G401 (cell line): ENCODE measurements at places on chromosomes 13 and 19. TPM values are rescaled to one million over a fixed set of nuclear protein-coding genes. Genes with fewer than 3 reads are reported as not detected.

Gene CGB7
- total RNA-seq, result 4.8 and 7.2 TPM in 2 replicates

Gene ZNF540
- 0.27 and 0.55 TPM in 2 replicates for total RNA-seq

DNA sequence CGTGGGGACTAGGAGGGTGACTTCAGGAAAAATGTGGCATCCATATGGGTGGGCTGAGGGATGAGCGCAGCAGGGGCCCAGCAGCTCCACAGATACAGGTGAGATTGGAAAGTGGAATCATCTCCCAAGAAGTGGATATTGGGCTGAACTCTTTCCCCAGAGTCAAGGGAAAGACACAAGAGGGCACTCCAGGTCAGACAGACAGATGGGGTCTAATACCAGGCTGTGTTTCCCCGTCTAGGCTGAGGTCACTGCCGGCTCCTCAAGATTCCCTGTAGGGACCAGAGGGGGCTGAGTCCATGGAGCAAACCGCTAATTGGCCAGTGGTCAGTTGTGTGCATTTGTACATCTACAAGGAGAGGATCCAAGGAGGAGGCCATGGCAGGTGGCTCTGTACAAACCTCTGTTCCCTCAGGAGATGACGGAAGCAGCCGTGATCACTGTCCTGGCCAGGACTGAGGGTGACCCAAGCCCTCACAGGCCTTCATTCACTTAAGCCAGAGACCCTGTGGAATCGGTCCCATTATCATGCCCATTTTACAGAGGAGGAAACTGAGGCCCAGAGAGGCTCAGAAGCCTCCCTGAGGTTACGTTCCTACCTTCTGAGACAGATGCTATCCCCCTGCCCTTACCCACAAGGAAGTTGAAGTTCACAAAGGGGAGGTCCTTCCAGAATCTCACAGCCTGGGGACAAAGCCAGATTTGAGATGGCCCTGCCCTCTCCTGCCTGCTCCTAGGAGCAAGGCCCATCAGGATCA, 14.9 kb upstream of the IGLON5 start:
- peak; percentile 47 for DNase-seq

Gene LILRB2
- not detected in 2 replicates for total RNA-seq

- DNase-seq, result no peak
These were observed 7.8 kb downstream of the MAG start for GRCh38 chr19:35299523-35300338.

DNA sequence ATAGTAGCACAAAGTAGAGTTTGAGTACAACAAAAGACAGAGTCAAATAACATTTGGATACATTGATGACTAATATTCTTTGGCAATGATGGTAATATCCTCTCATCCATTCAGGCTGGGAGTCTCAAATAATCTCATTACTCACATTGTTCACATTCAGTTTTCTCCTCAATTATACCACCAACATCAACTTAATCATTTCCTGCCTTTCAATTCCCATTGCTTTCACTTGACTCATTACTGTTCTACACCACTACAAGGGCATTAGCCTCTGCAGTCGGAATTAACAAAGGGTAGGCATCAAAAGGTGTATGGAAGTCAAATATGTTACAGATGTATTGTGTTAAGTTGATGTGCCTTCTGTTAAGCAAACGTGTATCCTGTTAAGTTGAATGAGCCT, 518.4 kb upstream of the SLITRK1 start:
- DNase-seq, result no peak

DNA sequence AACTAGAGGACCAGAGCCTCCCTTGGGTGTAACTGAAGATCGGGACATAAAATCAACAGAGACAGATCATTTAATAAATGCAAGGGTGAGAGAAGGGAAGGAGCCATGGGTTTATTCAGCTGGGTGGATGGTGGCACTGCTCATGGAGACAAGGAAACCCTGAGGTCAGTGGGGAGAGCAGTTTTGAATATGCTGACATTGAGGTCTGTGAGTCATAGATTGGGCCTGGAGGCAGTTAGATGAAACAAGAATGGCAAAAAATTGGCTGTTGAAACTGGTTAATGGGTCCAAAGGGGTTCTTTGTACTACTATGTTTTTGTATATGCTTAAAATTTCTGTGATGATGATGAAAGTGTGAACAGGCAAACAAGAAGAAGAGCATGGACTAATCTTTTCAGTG, 5.1 kb upstream of the GTF3A start:
- no peak for DNase-seq

Gene ZSCAN4
- total RNA-seq, result 0.55 and 1.3 TPM in 2 replicates

- peak; percentile 8 for DNase-seq
These were observed 1291.0 kb upstream of the SLC10A2 start for GRCh38 chr13:104357174-104357573.

Gene ZNF433
- 0.43 TPM in 1 of 2 replicates, not detected in the other for total RNA-seq

Gene NLRP4
- total RNA-seq, result 0.07 TPM in 1 of 2 replicates, not detected in the other

- no peak for DNase-seq
These were observed 55.8 kb downstream of the CPAMD8 start for GRCh38 chr19:16970821-16971220.

Gene TYROBP
- 7.3 TPM in 1 of 2 replicates, not detected in the other for total RNA-seq

Gene IL11
- total RNA-seq, result 6.5 and 8.4 TPM in 2 replicates

DNA sequence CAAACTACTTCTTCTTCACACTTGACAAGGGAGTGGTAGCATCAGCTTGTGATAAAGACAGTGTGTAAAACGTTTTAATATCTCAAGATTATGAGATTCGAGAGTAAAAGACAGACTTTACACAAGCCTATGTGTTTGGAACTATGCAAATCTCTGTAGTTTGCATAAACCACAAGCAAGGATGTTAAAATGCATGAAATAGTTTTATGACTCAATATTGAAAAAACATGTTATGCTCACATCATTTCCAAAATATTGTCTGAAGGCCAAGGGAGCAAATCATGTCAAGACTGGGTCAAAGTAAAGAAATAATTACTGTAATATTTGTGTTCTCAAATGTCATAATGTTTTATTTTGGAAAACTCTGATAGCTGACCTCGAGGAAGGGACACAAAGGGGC, 316.8 kb upstream of the KLF12 start:
- DNase-seq, result no peak

Gene ZNF547
- 0.68 and 1.7 TPM in 2 replicates for total RNA-seq

DNA sequence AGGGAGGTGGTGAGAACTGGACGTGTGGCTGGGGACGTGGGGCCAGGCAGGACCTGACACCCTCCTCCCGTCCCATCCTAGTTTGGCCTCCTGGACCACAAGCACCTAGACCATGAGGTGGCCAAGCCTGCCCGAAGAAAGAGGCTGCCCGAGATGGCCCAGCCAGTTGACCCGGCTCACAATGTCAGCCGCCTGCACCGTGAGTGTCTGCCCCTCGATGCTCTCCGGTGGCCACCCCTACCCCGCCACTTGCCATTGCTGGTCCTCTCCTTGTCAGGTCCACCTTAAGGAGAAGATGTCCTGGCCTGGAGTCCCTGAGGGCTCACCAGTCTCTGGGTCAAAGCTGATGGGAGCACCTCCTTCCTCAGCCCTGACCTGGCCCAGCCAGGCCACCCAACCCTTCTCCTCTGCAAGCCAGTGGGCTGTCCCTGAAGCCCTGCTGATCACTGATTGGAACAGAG, 2.2 kb downstream of the ANGPTL4 start:
- no peak for DNase-seq

GRCh38 chr19:3185461-3186159, at the start of gene NCLN:
NCLN (plus strand) TSS chr19:3185930; CDS start chr19:3186031, 101 bp downstream.
- peak; percentile 98 for DNase-seq

- DNase-seq, result peak; percentile 89
These were observed 310.9 kb downstream of the ZNF536 start for GRCh38 chr19:30682999-30683536.

- DNase-seq, result no peak
These were observed at the start of gene NCCRP1 for GRCh38 chr19:39196860-39197562. NCCRP1 (plus strand) TSS chr19:39196964; CDS start chr19:39196983, 19 bp downstream.

GRCh38 chr13:94280349-94280748, 199.1 kb downstream of the DCT start:
- DNase-seq, result no peak

- peak; percentile 9 for DNase-seq
These were observed 93.4 kb downstream of the FLT1 start for GRCh38 chr13:28401303-28402056.

- DNase-seq, result no peak
These were observed 17.1 kb downstream of the NUDT15 start for GRCh38 chr13:48054601-48055000.

GRCh38 chr13:98324105-98324504, 147.0 kb upstream of the RNF113B start:
- DNase-seq, result no peak

Gene SIGLEC14
- not detected in 2 replicates for total RNA-seq

DNA sequence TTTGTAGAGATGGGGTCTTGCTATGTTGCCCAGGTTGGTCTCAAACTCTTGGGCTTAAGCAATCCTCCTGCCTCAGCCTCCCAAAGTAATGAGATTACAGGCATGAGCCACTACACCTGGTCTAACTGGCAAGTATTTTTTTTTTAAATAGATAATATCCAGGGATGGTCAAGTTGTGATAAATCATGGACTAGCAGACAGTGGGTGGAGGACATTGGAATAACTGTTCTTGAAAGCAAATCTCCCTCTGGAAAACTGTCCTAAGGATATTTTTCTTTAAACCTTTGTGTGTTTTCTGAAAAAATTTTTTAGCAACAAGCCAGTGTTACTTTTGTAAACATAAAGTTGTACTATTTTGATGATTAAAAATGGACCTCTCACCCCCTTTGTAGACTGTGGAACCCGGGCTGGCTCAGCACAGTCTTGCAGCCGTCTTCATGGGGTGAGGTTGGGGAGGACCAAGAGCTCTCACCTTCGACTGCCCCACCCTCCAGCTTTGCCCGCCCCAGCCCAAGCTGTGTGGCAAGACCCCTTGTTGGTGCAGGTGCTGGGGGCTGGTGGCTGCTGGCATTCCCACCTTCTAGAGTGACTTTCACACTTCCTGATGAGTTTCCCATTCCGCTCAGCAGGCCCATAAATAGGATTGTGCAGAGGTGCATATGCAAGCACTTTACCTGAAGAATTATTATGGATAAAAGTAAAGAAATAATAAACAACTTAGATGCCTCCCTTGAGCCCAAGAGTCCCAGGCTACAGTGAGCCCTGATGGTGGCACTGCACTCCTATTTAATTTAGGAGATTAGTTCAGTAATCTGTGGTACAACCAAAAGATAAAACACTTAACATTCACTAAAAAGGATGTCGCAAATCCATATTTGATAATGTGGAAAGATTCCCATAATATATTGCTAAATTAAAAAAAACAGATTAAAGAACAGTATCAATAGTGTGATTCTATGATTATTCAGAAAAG, 107.3 kb downstream of the GADD45B start:
- DNase-seq, result no peak

DNA sequence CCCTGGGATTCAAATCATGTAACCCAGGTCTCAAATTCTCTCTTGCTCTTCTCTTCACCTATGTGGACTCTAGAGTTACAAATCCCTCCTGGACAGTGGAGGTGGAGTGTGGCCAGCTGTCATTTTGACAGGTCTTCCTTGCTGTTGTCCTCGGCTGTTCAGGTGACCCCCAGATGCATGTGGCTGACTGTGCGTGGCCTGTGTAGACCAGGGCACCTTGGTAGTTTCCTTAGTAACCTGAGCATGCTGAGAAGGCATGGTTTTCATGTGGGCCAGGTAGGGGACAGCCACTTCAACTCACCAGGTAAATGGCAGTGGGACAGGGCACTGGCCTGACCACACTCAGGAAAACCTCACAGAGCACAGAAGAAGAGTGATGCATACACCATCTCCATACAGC, 155.0 kb upstream of the TSHZ3 start:
- DNase-seq, result no peak

DNA sequence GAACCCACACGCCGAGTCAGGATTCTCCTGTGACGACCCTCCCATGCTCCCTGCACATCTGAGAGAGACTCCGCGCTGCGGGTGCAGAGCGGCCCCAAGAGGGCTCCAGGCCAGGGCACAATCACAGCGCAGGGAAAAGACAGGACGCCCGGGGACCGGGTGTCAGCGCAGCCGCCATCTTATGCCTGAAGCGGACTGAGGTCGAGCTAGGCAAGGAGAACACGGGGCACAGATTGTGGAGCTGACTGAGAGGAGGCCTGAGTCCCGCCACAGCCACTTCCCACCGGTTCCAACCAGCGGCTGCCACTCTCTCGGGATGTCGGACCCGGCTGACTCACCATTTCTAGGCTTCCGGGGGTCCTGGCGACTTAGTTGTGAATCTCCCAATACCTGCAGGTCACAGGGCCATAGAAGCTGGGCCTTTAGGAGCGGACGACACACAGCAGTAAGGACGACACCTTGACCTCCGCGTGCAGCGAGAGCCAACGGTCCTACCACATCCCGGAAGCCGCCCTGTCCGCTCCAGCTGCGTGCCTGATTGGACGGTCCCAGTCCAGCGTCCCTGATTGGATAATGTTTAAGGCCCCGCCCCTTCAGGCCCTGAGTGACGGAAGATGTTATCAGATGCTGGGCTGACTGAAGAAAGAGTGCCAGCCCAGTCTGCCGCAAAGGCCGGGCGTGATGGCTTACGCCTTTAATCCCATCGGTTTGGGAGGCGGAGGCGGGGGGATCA, at the start of gene ZNF728:
Gene ZNF728 (minus strand): TSS at position 487 of the 733 bp plus-strand sequence. CDS start 146 bp downstream, at position 341.
- peak; percentile 7 for DNase-seq

DNA sequence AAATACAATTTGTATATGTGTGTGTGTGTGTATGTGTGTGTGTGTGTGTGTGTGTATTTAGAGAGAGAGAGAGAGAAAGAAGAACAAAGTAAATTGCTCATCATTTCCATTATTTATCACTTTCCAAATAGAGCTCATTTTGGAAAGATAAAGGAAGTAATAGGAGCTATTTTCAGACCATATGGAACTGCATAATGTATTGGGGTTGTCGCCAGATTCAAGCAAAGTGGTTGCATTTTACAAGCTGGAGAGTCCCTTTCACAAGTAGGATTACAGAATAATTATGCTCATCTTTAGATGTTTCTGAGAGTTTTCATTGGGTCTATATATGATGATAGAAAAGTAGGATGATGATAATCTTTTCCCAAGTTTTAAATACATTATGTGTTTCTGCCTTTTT, 842.7 kb upstream of the SLC10A2 start:
- no peak for DNase-seq

DNA sequence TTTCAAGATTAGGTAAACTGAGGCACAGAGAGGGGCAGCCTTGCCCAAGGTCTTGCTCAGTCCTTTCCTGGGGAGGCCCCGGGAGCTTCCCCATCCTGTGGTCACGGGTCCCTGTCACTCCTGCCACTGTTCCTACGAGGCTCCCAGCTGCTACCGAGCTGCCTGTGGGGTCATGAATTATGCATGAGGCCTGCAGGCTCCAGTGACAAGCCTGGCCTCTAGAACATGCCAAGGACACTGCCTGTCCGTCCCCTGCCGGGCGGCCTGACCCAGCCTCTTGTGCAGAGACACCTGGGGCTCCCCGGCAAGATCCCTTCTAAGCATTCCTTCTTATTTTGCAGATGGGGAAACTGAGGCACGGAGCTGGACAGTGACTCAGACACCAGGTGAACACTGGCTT, 2.7 kb downstream of the FCHO1 start:
- DNase-seq, result no peak

GRCh38 chr13:62473190-62473943, 1057.7 kb upstream of the PCDH20 start:
- DNase-seq, result no peak

Gene RTBDN
- 5.7 and 8.0 TPM in 2 replicates for total RNA-seq

Gene PCDH20
- 0.06 TPM in 1 of 2 replicates, not detected in the other for total RNA-seq
